ENCODE measurements at places on chromosomes 3 and 15. TPM values are rescaled to one million over a fixed set of nuclear protein-coding genes. Genes with fewer than 3 reads are reported as not detected.
A peak's percentile ranks its signal among the peaks of the same experiment; 100 is the strongest.

- no peak overlapping the region for H3K4me3 ChIP-seq
- no peak overlapping the region for H3K27ac ChIP-seq
- no peaks in the 10 kb centered on the region for H3K36me3 ChIP-seq
- H3K4me1 ChIP-seq: peaks cover 12% of the 10 kb centered on the region
Measured at GRCh38 chr15:57053470-57053869, 135.0 kb downstream of the TCF12 start.

Gene UTS2B
- total RNA-seq: not detected

- H3K27ac ChIP-seq: no peak within 1 kb of the TSS
- no peaks in the 10 kb centered on the region for H3K36me3 ChIP-seq
- H3K4me1 ChIP-seq: peaks cover 5% of the 10 kb centered on the region
- H3K27me3 ChIP-seq: peaks cover 3% of the 10 kb centered on the region
- H3K4me3 ChIP-seq: no peak within 1 kb of the TSS
Measured at GRCh38 chr15:66565741-66566144, at the start of gene LCTL. TSS of gene LCTL (minus strand) at chr15:66565998. CDS start at chr15:66565365, 633 bp downstream.

GRCh38 chr3:139975594-139976365 is 40.8 kb downstream of the CLSTN2 start:
- no peak overlapping the region for H3K4me3 ChIP-seq
- no peak for DNase-seq
- H3K27ac ChIP-seq: no peak overlapping the region
- no peaks in the 10 kb centered on the region for H3K4me1 ChIP-seq
- no peaks in the 10 kb centered on the region for H3K36me3 ChIP-seq
- H3K27me3 ChIP-seq: no peaks in the 10 kb centered on the region

Gene LINGO1
- total RNA-seq: not detected

Gene SNTN
- total RNA-seq: not detected

GRCh38 chr3:126343649-126344035 is 13.6 kb downstream of the KLF15 start:
- no peak overlapping the region for H3K27ac ChIP-seq
- H3K4me3 ChIP-seq: no peak overlapping the region
- DNase-seq: peak; percentile 4
- no peaks in the 10 kb centered on the region for H3K27me3 ChIP-seq

DNA sequence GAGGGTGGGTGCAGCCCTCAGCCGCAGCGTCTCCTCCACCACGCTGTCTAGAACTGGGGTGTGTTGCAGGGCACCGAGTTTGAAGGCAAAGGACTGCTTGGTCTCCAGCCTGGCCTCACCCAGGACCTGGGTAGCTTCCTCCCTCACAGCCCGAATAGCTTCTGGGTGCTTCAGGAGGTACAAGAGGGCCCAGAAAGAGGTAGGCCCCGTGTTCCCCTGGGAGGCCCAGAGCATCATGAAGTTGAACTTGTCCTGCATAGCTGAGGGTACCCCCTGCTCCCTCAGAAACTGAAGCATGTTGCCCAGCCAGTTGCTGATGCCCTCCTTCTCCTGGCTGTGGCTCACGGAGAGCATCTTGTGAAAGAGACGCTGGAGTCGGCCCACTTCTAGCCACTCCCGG is 930 bp downstream of the CYP8B1 start:
- peaks cover 2% of the 10 kb centered on the region for H3K4me1 ChIP-seq
- H3K36me3 ChIP-seq: no peaks in the 10 kb centered on the region
- H3K27ac ChIP-seq: no peak overlapping the region
- H3K27me3 ChIP-seq: peaks cover 18% of the 10 kb centered on the region
- DNase-seq: no peak
- H3K4me3 ChIP-seq: no peak overlapping the region

- H3K4me3 ChIP-seq: peak overlapping the region; percentile 89
- peaks cover 35% of the 10 kb centered on the region for H3K4me1 ChIP-seq
- peaks cover 24% of the 10 kb centered on the region for H3K36me3 ChIP-seq
- no peak for DNase-seq
- H3K27me3 ChIP-seq: no peaks in the 10 kb centered on the region
- peak overlapping the region; percentile 82 for H3K27ac ChIP-seq
Measured at GRCh38 chr15:25439369-25439836, 579 bp upstream of the UBE3A start.

Gene CLDN16
- not detected for total RNA-seq

Gene ADGRG7
- total RNA-seq: not detected

DNA sequence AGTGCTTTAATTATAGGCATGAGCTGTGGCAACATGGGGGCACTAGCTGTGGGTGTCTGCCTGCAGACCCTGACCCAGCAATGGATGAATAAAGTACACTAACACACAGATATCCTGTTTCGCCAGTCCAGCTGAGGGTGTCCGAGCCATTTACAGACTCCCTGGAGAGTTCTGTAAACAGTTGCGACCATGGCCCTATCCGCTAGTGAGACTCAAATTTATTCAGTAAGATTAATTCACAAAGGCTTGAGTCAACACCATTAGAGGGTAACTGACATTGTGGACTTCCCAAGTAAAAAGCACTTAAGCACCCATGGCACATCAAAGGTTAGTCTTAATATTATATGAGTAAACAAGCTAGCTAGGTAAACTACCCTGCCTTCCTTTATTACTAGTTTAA is 161.6 kb downstream of the TBL1XR1 start:
- peaks cover 63% of the 10 kb centered on the region for H3K36me3 ChIP-seq
- peaks cover 7% of the 10 kb centered on the region for H3K4me1 ChIP-seq
- H3K4me3 ChIP-seq: no peak overlapping the region
- no peaks in the 10 kb centered on the region for H3K27me3 ChIP-seq
- no peak overlapping the region for H3K27ac ChIP-seq

DNA sequence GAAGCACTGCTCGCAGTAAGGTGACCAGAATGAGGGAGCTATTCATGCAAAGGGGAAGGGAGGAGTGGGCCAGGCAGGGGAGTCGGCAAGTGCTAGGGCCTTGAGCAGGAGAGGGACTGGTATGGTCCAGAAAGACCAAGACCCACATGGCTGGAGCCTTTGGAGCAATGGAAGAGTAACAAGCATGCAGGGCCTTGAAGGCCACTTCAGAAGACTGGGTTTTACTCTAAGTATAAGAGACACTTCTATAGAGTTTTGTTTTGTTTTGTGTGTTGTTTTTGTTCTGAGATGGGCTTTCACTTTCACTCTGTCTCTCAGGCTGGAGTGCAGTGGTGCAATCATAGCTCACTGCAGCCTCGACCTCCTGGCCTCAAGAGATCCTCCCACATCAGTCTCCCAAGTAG is 42.0 kb downstream of the BFSP2 start:
- H3K27ac ChIP-seq: peak overlapping the region; percentile 88
- H3K4me1 ChIP-seq: peaks cover 36% of the 10 kb centered on the region
- H3K27me3 ChIP-seq: no peaks in the 10 kb centered on the region
- peak overlapping the region; percentile 66 for H3K4me3 ChIP-seq
- peaks cover 8% of the 10 kb centered on the region for H3K36me3 ChIP-seq

DNA sequence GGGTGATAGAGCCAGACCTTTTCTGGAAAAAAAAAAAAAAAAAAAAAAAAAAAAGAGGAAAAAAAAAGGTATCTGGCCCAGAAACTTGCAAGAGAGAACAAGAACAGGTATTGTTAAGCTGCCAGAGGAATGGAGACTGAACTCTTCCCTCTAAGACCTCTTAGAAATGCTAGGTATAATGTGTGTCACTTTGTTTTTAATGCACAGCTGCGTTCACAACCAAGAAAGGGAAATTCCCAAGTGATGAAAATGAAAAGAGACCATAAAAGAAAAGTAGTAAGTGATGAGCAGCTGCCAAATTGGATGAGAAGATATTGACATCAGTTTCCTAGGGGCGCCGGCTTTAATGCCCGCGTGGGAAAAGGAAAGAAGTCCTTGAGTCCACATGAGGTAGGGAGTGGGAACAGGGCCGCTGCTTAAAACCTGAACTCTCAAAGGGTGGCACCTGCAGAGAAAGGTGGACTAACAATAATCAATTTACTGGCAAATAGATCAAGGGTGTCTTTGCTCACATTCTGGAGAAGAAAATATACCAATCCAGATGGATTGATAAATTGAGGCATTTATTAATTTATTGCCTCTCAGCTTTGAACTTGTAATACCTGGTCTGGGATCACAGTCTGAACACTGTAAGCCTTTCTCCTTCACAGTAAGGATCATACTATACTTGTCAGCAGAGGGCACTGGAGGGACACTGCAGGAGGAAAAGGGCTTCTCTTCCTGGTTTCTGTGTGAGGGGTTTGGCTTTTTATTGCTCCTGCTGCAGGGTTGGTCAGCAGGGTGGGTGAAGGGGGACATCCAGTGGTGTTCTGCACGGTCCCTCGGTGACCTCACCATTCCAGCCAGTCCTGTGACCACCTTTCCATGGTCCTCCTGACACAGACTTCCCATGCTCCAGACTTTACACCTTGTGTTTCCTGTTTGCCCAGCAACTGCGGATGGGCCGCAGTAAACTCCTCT is 131.6 kb downstream of the AQP9 start:
- no peak overlapping the region for H3K4me3 ChIP-seq
- H3K27me3 ChIP-seq: peaks cover 2% of the 10 kb centered on the region
- H3K27ac ChIP-seq: no peak overlapping the region
- peak; percentile 45 for DNase-seq
- peaks cover 10% of the 10 kb centered on the region for H3K4me1 ChIP-seq

Gene LDHAL6B
- total RNA-seq: not detected

- H3K4me1 ChIP-seq: peaks cover 54% of the 10 kb centered on the region
- peak overlapping the region; percentile 92 for H3K4me3 ChIP-seq
- H3K36me3 ChIP-seq: peaks cover 34% of the 10 kb centered on the region
- no peak for DNase-seq
- H3K27ac ChIP-seq: peak overlapping the region; percentile 98
- H3K27me3 ChIP-seq: no peaks in the 10 kb centered on the region
Measured at GRCh38 chr3:47162697-47163168, 1.2 kb downstream of the SETD2 start.

GRCh38 chr3:148175214-148175613 is 522.5 kb upstream of the AGTR1 start:
- DNase-seq: no peak
- no peaks in the 10 kb centered on the region for H3K4me1 ChIP-seq
- H3K36me3 ChIP-seq: no peaks in the 10 kb centered on the region
- no peak overlapping the region for H3K4me3 ChIP-seq
- no peak overlapping the region for H3K27ac ChIP-seq

Gene SETD5
- total RNA-seq: 111 TPM

GRCh38 chr3:136068708-136069107 is 103.2 kb downstream of the PPP2R3A start:
- peaks cover 5% of the 10 kb centered on the region for H3K4me1 ChIP-seq
- no peak overlapping the region for H3K4me3 ChIP-seq
- no peak overlapping the region for H3K27ac ChIP-seq
- H3K27me3 ChIP-seq: peaks cover 13% of the 10 kb centered on the region

Data from activated CD4-positive, alpha-beta memory T cell treated with anti-CD3 and anti-CD28 coated beads, Interleukin-2, amount 10 ng/mL, durations not matched to agents 7 days and 5 days (primary cell).